Right renal pelvis (tissue), 4 donors: ENCODE measurements at places on chromosomes 5 and 9.

DNA sequence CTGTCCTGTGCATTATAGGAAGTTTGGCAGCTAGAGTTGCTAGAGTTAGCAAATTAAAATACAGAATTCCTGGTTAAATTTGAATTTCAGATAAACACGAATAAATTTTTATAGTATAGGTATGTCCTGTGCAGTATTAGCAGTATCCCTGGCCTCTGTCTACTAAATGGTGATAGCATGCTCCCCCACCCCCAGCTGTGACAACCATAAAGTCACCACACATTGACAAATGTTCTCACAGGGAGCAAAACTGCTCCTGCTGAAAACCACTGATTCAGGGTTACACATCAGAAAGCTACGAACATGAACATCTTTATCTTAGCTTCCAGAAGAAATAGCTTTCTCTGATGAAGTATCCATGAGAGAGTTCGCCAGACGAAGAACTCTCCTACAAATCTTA, 91.8 kb upstream of the CCDC112 start:
- DNase-seq = no peak

DNA sequence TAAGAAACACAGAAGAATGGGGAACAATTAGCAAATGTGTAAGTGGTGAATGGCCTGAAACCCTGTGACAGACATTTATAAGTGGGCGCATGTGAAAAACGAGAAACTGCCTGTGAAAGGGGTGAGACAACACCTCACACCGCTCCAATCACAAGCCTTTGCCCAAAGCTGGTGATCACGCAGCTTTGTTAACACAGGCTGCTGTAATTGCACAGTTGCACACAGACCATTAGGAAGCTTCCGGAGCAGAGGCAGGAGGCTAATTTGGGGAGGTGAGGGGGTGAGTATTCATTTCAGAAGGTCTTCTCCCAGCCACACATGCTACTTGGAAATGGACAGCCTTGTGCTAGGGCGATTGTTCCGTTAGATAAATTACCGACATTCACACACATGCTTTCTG, 294.0 kb downstream of the MED10 start:
- DNase-seq = no peak

- DNase-seq = no peak
Observed at GRCh38 chr9:69535286-69535832, 136.8 kb downstream of the APBA1 start.

- DNase-seq = peak; percentile 53
Observed at GRCh38 chr5:172283020-172283861, at the start of gene UBTD2. TSS of gene UBTD2 (minus strand) at chr5:172283764. CDS start at chr5:172283665, 99 bp downstream.

DNA sequence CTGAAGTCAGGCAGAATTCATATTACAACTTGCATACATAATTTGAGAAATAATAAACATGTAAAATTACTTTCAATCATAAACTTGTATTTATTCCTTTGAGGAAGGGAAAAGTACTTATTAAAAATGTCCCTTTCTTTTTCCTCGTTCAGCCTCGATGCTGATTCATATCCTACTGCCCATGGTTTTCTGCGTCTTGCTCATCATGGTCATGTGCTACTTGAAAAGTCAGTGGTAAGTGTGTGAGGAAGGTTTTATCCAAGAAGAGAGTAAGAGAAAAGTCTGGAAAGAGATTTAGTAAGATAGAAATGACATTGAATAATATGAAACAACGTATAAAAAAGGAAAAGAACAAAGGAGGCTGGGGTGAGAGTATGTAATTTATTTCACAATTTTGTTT, 85.9 kb downstream of the OSMR start:
- no peak for DNase-seq

DNA sequence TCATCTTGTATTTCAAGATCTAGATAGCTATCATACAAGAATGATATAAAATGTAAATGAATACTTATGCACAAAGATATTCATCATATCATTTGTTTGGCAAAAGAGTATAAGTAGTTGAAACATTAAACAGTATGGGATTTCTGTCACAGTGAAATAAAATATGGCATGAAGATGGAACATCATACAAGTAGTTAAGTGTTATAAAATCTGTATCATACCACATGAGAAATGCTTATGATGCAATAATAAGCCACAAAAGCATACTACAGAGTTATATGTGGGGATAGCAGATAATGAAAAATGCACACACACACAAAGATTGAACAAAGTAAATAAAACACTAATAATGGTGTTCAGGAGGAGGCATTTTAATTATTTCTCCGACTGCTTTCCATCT, 838.0 kb upstream of the DMAC1 start:
- DNase-seq = no peak

- DNase-seq = no peak
Observed at GRCh38 chr9:93264338-93265125, 80.6 kb downstream of the WNK2 start.

- no peak for DNase-seq
Observed at GRCh38 chr5:143316337-143316736, 87.1 kb downstream of the NR3C1 start.

DNA sequence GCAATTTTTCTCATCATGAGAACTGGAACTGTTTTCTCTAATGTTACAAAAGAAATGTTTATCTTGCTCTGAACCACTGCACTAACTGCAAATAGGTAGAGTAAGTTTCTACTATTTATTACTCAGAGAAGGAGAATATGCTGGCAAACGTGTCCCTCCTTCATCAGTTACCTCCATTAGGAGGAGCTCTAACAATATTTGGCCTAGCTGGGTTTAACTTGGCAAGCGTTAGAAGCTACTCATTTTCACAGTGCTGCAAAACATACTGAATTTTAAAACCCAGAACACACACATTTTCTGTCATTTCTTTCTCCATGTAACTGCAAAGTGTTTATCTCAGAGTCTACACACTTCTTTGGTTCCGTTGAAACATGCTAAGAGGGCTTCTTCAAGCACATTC, 101.0 kb upstream of the GABRG2 start:
- DNase-seq = no peak

DNA sequence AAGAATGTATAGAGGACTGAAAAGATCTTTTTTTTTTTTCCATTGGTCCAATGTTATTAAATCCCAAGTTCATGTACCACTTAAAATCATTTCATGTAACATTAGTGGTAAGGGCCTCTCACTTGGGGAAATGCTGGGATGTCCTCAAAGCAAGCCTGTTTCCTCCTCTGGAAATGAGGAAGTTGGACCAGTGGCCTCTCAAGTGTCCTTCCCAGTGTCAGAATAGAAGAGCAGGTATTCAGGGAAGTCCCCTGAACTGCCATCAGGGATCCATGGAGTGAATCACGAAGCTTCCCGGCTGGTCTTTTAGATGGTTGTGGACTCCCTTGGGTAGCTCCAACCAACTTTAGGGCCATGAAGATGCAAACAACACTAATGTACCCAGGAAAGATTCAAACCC, 55.2 kb upstream of the AFAP1L1 start:
- DNase-seq = no peak

GRCh38 chr9:12783767-12784460, 9.1 kb downstream of the LURAP1L start:
- no peak for DNase-seq

- DNase-seq = peak; percentile 58
Observed at GRCh38 chr5:56481428-56482357, 248.6 kb upstream of the ANKRD55 start.

GRCh38 chr5:149610589-149611255, 29.4 kb downstream of the ARHGEF37 start:
- no peak for DNase-seq

GRCh38 chr9:112051812-112052211, 123.3 kb downstream of the SUSD1 start:
- DNase-seq = no peak

GRCh38 chr5:57855831-57856230, 373.2 kb upstream of the ACTBL2 start:
- DNase-seq = no peak

- DNase-seq = no peak
Observed at GRCh38 chr9:109001275-109001676, 12.0 kb downstream of the CTNNAL1 start.

DNA sequence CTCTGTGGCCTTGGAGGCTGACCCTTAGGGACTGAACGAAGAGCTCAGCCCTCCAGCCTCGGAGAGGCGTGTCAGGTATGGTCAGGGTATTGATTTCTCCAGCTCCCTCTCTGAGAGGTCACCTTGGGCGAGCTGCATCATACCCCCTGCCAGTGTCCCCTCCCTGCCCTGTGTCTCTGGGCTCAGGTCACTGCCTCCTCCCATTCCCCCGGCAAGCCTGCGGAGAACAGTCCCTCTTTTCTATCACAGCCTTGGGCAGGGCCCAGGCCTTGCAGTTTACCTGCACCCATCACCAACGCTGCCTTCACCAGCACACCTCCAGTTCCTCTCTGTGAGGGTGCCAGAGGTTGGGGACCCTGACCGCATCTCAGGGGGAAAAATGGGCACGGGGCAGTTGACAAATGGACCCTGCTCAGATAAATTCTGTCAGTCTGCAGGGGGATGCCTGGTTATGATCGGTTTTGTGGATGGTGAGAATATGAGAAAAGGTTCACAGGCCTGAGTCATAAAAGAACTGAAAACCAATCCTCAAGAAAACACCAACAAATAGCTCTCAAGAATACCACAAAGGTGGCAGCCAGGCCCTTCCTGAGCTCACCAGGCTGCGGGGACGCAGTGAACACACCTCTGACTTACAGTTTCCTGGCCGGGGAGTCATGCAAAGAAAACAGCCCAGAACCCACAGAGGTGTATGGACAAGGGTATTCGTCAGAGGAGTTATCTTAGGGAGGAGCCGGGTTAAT, 24.7 kb upstream of the RXRA start:
- no peak for DNase-seq

DNA sequence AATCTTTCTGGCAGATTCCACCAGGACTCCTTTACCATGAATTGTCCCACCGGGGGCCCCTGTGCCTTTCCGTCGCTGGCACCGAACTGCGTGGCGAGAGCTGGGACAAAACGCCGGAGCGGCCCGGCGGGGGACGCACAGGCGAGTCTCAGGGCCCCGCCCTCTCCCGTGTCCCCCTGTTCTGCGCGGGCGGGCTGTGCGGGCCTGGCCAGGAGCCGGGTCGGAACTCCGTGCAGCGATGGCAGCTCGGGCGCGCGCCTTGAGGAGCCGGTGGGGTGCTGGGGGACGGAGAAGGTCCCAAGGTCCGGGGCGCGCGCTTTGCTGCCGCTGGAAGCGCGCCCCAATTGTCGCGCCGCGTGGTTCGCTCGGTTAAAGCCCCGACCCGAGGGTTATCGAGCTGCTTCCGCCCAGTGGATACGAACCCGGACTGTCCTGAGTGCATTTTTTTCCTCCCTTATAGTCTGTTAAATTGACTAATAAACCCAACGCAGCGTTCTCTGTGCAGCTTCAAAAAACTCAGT, 125.3 kb downstream of the TMEM174 start:
- no peak for DNase-seq

GRCh38 chr5:8188874-8189565, 320.1 kb downstream of the MTRR start:
- no peak for DNase-seq

- no peak for DNase-seq
Observed at GRCh38 chr5:177309351-177310191, 2.1 kb downstream of the MXD3 start.
